G401 (cell line): ENCODE measurements at places on chromosomes 16 and 17. TPM values are rescaled to one million over a fixed set of nuclear protein-coding genes. Genes with fewer than 3 reads are reported as not detected.

Gene HEATR9
- not detected in 2 replicates for total RNA-seq

DNA sequence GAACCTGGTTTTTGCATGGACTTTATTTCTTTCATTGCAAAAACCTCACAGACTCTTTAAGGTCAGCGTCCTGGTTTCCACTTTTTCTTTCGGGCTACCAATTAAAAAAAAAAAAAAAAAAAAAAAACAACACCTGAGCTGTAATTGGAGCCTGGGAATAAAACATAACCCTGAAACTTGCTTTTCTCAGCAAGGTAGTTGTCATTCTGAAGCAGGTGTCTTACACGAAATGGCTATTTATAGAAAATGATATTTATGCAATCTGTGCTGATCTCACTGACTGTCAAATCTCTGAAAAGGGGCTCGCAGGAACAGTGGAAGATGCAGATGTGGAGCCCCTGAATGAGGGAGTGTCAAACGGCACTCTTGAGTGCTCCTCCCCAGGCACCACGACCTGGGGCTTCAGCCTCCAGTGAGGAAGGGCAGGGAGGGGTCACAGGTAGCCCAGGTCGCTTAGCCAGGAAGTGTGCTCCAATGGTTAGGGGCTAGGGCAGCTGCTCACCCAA is 10.4 kb upstream of the COTL1 start:
- DNase-seq: no peak

Gene DNAH17
- total RNA-seq: not detected in 2 replicates

DNA sequence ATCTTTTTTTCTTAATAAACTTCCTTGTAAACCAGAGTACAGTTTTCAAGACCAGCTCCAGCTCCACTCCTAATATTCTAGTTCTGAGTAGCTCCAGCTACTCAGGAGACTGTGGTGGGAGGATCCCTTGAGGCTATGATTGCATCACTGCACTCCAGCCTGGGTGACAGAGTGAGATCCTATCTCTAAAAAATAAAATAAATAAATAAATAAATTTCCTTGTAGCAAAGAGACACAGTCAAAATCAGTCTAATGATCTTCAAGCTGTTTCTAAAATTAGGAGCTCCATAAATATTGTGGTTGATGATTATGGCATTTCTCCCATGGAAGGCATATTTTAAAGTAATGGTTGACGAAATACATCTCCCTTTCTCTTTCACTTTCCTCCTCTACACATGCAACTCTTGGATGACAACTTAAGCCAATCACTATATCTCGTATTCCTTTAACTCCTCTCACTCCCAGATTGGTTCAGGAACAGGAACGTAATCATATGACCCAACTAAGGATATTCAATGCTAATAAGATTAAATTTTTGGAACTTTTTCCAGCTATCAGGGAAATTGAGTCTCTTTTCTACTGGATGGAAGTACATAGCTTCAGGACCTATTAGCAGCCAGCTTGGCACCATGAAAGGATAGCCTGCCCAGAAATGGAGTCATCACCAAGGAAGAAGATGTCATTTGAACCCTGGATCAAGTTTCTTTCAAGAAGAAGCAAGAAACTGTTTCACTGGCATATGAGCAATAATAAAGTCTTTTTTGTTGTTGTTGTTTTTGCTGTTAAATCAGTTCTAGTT is 42.1 kb upstream of the TAOK1 start:
- DNase-seq: no peak

GRCh38 chr16:77833921-77834634 is 45.7 kb downstream of the VAT1L start:
- no peak for DNase-seq

Gene WFIKKN2
- total RNA-seq: 0.62 TPM in 1 of 2 replicates, not detected in the other

Gene CACNG1
- total RNA-seq: not detected in 2 replicates

DNA sequence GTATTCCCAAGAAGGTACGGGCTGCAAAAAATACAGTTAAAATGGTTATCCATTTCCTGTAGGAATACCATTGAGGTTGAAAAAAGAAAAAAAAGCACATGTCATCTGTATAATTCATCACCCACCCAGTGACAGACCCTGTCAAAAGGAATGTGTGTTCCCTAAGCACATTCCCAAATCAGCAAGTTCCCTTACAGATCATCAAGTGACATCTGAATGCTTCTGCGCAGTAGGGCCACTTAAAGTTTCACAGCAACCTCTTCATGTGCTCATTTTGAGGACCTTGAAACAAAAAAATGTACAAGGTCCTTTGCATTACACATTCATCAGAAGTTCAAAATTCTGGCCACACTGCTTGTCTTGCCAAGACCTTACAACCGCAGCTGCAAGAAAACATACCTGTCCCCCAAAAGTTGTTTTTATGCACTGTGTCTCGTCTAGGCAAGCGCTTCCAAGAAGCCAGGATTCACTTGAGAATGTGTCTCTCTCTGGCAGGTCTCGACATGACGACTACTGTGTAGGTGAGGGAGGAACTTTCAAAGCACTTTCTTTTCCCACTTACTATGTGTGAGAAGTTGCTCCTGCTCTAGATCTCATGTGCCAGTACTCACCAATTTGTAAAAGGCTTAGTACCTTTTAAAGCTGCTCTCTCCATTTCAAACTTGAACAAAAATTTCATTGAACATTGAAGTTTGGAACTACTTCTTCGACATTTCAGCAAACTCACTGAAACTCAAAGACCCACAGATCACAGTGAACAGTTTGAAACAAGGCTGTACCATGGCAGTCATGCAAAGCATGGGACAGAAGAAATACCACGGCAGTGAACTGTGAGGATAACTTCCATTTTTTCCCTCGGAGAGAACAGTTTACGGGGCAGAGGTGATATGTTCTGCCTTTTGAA is 4.3 kb upstream of the POLG2 start:
- DNase-seq: no peak

- DNase-seq: no peak
Measured at GRCh38 chr16:1743376-1744337, 27.7 kb downstream of the NME3 start.

Gene BAIAP3
- 0.25 and 2.0 TPM in 2 replicates for total RNA-seq

DNA sequence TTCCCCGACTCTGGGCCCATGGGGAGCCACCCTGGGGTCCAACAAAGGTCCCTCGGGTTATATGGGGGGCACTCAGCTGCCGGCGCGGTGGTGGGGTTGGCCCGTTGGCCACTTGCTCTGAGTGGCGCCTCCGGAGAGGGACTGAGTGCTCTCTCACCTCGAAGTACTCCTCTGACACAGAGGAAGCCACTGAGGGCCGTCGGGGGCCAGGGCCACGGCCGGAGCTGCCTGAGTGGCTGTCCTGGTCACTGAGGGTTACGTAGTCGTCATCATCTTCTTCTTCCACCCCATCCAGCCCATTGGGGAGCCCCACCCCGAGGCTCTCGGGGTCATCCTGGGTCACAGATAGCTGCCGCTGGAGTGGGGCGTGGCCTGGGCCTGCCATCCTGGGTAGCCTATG is 25.7 kb downstream of the SLC5A10 start:
- no peak for DNase-seq

- no peak for DNase-seq
Measured at GRCh38 chr17:70290770-70291169, 121.4 kb downstream of the KCNJ2 start.

Gene KIF18B
- 22.6 and 24.4 TPM in 2 replicates for total RNA-seq

Gene PRR29
- 1.1 and 3.1 TPM in 2 replicates for total RNA-seq

DNA sequence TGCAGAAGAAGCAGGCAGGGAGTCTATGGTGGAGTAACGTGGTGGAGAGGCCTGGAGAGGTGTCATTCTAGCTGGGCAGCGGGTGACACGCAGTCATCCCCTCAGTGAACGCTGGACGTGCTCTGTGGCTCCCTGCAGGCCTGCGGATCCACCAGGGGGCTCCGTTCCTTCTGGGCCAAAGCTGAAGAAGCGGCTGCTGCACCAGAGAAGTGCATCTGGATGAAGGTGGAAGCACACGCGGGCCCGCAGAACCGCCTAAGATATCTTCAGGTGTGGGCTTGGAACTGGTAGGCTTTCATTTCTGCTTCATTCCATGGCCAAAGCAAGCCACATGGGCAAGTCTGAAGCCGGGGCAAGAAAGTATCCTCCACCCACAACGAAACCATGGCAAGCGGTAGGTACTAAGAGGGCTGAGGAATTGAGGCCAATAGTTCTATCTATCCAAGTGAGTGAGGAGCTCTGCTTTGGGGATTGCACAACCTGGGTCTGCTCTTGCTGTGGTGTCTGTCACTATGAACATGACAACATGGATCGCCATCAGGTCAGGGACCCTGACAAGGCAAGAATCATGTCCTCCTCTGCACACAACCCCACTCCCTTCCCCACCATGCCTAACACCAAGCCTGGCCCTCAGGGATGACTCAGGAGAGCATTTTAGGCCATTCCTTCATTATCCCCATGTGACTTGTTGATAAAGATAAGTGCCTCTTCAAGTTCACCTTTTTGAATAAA is 78.9 kb upstream of the FBXO47 start:
- no peak for DNase-seq

Gene SEZ6L2
- 43.5 and 50.4 TPM in 2 replicates for total RNA-seq

DNA sequence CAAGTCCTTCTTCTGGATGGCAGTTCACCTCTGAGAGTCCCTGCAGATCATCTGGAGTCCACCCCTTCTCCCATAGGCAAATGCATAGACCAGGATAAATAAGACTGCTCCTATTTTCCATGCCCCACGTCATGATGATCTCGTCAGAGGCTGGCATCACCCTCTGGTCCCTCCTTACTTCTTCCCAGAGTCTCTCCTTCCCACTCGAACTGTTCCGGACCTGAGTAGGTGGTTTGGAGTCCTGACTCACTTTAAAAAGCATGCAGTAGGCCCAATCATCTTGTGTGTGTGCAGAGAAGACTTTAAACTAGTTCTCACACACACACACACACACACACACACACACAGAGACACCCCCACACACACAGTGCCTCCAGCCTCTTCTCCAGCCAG is 72.0 kb downstream of the SOX9 start:
- DNase-seq: no peak

- DNase-seq: no peak
Measured at GRCh38 chr17:14203388-14203787, 33.3 kb downstream of the CDRT15 start.

GRCh38 chr16:87954361-87954760 is 3.1 kb downstream of the BANP start:
- DNase-seq: no peak

DNA sequence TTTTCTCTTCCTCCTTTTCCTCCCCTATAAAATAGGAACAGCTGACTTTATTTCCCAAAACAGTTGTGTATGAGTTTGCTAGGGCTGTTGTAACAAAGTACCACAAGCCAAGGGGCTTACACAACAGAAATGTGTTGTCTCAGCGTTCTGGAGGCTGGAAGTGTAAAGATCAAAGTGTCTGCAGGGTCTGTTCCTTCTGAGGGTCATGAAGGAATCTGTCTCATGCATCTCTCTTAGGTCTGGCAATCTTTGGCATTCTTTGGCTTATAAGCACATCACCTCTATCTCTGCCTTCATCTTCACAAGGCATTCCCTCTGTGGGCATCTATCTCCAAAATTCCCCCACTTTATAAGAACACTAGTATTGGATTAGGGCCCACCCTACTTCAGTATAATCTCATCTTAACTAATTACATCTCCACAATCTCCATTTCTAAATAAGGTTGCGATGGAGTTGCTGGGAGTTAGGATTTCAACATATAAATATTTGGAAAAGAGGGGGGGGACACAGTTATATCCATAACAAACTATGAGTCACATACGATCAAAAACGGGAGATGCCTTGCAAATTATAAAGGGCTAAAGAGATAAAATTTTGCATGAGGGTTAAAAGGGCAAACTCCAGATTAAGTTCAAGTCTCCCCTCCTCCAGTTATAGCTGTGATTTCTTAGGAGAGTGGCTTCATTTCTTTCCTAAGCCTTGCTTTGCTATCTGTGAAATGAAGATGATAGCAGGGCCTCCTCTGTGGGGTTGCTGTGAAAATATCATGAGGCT is 109.7 kb downstream of the VAT1L start:
- DNase-seq: no peak

DNA sequence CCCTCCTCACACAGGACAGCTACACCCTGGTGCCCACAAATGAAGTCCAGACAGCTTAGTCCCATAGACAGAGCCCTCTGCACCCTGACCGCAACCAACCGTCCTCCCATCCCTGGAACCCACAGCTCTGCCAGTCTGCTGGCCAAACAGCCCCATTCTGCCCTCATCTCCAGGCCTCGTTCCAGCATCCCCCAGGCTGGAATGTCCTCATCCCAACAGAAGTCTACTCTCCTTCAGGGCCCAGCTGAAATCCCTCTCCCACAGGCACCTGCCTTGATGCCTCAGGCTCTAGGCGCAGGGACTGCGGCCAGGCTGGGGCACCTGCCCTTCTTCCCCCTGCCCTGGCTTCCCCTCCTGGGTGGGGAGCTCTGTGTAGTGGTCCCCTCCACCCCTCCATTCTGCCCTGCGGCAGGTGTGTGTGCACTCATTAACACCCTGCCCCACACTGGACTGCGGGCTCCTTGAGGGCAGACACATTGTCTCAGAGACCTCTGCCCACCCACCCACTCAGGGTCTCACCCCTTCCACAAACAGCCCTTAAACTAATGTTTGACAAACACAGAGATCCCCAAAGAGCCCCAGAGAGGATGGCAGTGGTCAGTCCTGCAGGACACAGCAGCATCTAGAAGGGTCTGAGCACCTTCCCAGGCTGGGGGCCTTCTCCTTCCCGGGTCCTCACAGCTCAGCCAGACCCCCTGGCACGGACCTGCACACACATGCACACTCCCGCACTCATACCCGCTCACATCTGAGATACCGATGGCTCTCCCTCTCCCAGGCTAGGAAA is 820 bp downstream of the GRIN2C start:
- DNase-seq: peak; percentile 73

DNA sequence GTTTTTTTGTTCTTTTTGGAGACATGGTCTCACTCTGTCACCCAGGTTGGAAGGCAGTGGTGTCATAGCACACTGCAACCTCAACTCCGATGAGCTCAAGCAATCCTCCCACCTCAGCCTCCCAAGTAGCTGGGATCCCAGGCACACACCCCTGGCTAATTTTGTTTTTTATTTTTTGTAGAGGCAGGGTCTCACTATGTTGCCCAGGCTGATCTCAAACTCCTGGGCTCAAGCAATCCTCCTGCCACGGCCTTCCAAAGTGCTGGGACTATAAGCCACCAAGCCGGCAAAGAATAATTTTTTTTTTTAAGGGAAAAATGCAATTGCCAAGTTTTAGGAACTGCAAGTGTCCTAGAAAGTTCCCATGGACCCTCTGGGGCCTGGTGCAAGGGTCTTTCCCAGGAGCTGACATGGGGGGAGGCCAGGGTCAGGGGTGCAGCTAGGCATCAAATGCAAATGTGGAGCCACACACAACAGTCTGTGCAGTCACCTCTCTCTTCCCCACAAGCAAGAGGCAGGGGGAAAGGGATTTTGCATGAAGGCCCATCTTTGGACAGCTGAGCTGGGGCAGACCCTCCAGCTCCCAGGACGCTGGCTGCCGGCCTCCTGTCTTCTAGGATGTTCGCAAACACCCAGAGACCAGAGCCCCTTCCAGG is 20.1 kb upstream of the BCAR1 start:
- DNase-seq: no peak

- DNase-seq: no peak
Measured at GRCh38 chr17:19409066-19409465, 2.0 kb upstream of the RNF112 start.

Gene NOL11
- total RNA-seq: 78.0 and 106 TPM in 2 replicates

DNA sequence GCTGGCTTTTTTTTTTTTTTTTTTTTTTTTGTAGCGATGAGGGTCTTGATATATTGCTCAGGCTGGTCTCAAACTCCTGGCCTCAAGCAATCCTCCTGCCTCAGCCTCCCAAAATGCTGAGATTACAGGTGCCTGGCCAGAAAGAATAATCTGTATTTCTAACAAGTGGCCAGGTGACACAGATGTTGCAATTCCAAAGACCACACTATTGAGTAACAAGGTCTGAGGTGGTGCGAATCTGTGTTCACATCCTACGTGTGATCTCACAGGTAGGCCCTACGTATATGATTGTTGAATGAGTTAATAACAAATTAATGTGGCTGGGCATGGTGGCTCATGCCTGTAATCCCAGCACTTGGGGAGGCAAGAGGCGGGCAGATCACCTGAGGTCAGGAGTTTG is 33.3 kb downstream of the OTOA start:
- no peak for DNase-seq
